ENCODE measurements at places on chromosomes 3 and 15. TPM values are rescaled to one million over a fixed set of nuclear protein-coding genes. Genes with fewer than 3 reads are reported as not detected.

Gene ANKDD1A
- total RNA-seq: 11.7 TPM

Gene SCN11A
- total RNA-seq: 0.12 TPM

Gene CAPN3
- total RNA-seq: 5.6 TPM

Gene MON1A
- total RNA-seq: 8.9 TPM

Gene STRIT1
- not detected for total RNA-seq

Gene THRB
- 3.3 TPM for total RNA-seq

Gene CHST14
- total RNA-seq: 20.5 TPM

Gene PRR23C
- total RNA-seq: not detected

Gene C3orf49
- not detected for total RNA-seq

Gene CDC25A
- total RNA-seq: 1.3 TPM

Gene GABRB3
- total RNA-seq: 1.3 TPM

Gene ARPIN
- 14.0 TPM for total RNA-seq

Gene NPAP1
- total RNA-seq: not detected

Gene CD96
- 0.12 TPM for total RNA-seq

Gene WNT5A
- total RNA-seq: 13.1 TPM

Gene CHRNA7
- not detected for total RNA-seq
